Effector CD8-positive, alpha-beta T cell (primary cell): ENCODE measurements at places on chromosomes 2 and 18.

DNA sequence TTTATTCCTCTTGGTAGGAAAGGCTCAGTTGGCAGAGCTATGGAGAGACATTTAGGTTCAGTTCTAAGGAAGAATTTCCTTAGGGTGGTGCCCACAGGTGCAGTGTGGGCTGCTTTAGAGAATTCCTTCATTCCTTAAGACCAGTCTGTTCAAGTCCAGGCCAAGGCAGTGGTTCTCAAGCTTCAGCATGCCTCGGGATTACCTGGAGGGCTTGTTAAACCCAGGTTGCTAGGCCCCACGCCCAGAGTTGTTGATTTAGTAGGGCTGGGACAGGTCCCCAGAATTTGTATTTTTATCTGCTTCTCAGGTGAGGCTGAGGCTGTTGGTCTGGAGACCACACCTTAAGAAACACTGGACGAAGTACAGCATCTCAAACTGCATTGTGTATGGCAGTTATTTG, 68.9 kb downstream of the CERS6 start:
- no peak for DNase-seq

GRCh38 chr2:43738257-43738656, 35.6 kb upstream of the DYNC2LI1 start:
- DNase-seq, result no peak

- DNase-seq, result no peak
Measured at GRCh38 chr2:156748221-156748620, 312.0 kb downstream of the GPD2 start.

GRCh38 chr2:95122197-95122551, 566 bp upstream of the MRPS5 start:
- DNase-seq, result no peak

- DNase-seq, result no peak
Measured at GRCh38 chr18:61334951-61335683, 1.9 kb downstream of the CDH20 start.

GRCh38 chr2:204365811-204366210, 179.5 kb upstream of the PARD3B start:
- no peak for DNase-seq

GRCh38 chr18:10995550-10995949, 153.8 kb downstream of the PIEZO2 start:
- no peak for DNase-seq

GRCh38 chr18:67862069-67862468, 345.5 kb upstream of the DSEL start:
- no peak for DNase-seq

GRCh38 chr18:57631697-57632096, 10.1 kb upstream of the NARS1 start:
- no peak for DNase-seq

DNA sequence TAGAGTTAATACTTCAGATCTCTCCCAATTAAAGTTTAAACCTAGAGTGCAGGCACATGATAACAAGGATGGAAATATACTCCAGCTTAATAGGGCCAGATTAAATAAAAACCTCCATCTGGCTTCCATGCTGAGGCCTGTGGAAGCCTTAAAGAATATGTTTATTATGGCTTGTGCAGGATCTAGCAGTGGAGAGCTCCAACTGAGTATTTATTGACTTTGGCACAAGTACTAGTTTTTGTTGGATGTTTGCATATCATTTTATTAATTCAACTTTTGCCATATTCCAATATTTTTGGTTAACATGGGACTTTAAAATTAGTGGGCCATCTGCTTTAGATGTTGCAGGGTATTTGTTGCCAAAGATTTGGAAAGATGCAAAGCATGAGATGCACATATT, 860.4 kb upstream of the SOX11 start:
- DNase-seq, result no peak

DNA sequence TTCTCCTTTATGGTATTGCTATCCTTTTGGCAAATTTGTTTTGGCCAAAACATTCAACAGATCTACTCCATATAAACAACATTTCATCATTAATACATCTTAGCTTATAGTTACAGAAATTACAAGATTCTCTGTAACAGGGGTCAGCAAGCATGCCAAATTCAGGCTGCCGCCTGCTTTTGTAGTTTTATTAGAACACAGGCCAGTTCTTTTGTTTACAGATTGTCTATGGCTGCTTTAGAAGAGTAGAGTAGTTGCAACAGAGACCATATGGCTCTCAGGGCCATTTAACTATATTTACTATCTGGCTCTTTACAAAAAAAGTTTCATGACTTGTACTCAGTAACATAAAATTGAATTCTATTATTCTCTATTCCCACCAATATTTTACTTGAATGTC, 53.9 kb downstream of the LNPK start:
- DNase-seq, result no peak

GRCh38 chr2:25400576-25401216, 59.0 kb upstream of the DNMT3A start:
- DNase-seq, result no peak

DNA sequence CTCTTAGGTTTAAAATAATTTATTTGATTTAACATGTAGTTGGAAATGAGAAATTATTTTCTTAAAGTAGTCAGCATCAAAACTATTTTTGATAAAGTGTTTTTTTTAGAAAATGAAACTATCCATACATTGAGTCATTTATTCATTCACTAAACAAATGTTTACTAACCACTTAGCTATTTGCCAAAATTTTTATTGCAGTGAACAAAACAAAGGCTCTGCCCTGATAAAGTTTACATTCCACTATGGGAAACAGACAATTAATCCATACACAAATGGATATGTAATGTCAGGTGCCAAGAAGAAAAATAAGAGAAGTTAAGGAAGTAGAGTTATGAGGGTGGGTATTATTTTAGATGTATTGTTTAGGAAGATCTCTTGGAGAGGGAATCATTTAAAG, 19.1 kb upstream of the CCDC178 start:
- no peak for DNase-seq

DNA sequence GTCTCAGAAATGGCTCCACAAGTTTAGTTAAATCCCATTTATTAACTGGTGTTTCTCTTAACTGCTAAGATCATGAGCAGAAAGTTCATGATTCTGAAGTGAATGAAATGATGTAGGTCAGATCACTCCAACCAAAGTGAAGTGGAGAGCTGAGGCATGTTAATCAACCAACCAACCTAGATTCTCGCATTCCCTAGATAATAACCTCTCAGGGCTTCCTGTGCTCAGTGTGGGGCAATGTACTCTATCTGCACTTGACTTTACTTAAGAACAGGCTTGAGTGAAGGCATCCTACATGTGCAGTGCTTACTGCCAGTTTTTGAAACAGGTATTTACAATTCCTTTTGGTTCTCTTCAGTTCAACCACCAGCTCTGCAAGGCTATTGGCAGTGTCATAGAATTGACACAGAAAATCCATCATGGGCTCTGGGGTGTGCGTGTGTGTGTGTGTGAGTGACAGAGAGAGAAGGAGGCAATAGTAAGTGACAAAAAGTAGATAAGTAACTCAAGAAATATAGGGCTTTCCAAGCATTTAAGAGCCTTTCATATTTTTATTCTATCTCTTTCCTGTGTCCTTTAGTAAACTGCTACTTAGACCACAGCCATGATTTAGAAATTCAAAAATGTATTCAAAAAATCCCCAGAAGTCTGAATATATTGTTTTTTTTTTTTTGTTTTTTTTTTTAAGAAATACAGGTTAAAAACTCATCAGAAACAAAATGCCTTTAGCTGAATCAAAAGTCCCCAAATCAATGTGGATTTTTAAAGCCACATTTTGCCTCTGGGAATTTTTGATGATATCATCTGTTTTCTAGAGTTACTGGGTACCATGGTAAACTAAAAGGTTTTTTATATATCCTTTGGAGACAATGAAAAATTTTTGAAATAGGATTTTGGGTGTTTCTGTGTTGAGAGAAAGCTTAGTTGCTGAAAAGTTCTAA, 28.6 kb downstream of the DOCK10 start:
- no peak for DNase-seq

- no peak for DNase-seq
Measured at GRCh38 chr2:165897726-165898125, 55.9 kb downstream of the TTC21B start.

GRCh38 chr2:175640655-175641054, 361.4 kb downstream of the LNPK start:
- DNase-seq, result no peak

DNA sequence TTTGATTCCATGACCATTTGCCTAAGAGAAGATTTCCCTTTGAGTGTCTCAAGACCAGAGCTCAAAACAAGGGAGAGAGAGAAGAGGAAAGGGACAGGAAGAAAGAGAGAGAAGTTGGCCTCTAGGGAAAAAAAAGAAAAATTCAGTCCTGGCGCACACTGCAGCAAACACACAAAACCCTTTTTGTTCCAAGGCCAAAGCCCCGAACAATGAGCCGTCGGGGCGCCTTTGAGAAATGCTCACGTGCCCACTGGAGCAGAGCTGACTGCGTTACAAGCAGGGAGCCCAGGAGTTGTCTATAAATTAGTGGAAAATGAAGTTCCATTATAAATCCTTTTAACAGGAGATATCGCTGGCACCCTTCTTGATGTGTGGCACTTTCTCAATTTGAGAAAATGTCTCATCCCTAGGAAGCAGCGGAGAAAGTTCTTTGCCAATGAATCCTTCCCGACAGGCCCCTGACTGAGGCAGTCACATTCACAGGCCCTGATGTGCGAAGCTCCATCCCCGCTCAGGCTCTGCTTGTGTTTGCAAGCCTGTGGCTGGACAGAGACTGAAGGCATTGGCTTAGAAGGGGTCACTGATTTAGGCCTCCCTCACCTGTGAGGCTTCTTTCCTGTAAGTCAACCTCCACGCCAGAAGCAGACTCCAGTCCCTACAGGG, 32.1 kb upstream of the NCKAP5 start:
- no peak for DNase-seq

GRCh38 chr2:203582468-203582867, 47.4 kb upstream of the RAPH1 start:
- DNase-seq, result no peak

GRCh38 chr2:50645346-50645745, 386.6 kb downstream of the NRXN1 start:
- no peak for DNase-seq

DNA sequence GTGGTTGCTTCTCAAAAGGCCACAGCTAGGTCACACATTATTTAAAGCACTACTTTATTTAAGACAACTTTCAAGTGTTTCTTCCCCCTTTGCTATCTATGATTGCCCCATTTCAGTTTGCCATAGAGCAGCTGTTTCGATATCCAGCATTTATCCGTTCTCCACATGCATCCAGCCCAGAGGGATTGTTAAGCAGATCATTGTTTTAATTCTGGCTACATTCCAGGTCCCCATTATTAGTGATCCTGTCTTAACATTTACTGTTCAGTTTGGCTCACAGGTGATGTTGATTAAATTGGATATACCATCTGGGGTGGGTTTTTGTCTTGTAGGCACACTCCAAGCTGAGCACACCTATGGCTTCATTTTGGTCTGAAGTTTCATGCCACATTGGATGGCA, 638.7 kb downstream of the ZEB2 start:
- no peak for DNase-seq

GRCh38 chr2:157470321-157470720, 26.4 kb upstream of the CYTIP start:
- no peak for DNase-seq

- no peak for DNase-seq
Measured at GRCh38 chr2:113791697-113792590, 35.5 kb upstream of the SLC35F5 start.

DNA sequence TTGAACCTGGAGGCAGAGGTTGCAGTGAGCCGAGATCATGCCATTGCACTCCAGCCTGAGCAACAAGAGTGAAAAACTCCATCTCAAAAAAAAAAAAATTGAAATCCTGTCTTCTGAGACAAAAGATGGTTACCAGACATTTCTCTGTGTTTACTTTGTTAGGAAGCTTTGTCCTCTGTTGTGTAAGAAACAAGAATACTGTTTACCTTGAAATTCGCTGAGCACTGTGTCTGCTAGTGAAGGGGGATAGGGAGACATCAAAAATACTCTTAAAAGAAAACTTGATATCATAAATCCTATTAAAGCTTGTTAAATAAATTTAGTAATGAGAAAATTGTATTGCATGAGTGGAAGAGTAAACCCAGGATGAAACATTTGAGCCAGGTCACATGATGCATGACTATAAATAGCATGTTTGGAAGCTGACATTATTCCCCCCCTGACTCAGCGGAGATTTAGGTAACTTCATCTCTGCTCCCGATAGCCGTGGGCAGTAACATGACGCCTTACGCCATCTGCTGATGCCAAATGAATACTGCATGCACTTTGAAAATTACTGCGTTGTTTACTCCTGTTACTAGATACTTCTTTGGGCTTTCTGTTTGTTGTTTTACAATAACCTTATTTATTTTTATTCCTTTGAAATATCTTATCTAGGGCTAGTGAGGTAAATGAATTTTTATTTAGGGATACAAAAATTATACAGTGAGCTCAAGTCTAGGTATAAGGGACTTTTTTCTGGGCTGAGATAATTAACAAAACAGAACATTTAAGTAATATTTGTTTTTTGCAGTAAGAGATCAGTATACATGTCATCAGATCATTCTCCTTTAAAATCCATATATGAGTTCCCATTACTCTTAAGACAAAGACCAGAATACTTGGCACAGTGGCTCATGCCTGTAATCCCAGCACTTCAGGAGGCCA, 134.9 kb downstream of the MAP3K20 start:
- no peak for DNase-seq

GRCh38 chr2:188085421-188085820, 206.3 kb upstream of the GULP1 start:
- DNase-seq, result no peak

DNA sequence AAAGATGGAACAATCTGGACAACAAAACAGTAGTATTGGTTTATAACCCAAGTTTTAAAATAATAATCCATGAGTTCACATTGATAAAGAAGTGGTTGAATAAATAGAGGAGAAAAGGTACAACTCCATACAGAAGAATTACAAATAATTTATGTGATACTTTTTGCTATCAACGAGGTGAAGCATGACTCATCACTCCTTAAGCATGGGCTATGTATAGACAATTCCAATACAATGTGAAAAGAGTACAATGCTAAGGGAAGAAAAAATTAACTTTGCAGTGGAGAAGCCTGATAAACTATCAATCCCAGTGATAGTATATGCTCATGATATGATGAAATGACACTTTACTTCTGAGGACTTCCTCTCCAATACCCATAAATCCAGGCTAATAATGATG, 312.9 kb downstream of the GULP1 start:
- DNase-seq, result no peak

- DNase-seq, result no peak
Measured at GRCh38 chr18:8513249-8513648, 96.0 kb upstream of the RAB12 start.

GRCh38 chr2:170006587-170007325, 171.2 kb upstream of the MYO3B start:
- DNase-seq, result no peak

- DNase-seq, result no peak
Measured at GRCh38 chr2:229153951-229154350, 117.1 kb downstream of the PID1 start.

DNA sequence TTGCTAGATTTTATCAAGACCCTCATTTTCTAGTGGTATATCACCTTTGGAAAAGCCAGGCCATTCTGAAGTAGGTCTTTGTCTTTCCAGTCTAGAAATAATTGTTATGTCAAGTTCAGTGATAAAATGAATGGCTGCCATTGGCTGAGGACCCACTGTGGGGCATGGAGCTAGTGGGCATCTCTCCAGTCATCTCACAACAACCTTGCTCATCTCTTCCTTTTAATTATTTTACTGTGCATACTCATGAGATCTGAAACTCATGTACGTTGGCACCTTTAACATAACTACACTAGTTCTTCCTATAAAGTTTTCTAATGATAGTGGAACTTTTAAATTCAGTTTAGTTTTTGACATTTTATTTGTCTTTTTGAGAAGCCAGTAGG, 240.9 kb downstream of the SLC8A1 start:
- DNase-seq, result no peak

GRCh38 chr2:113720167-113720566, 36.3 kb downstream of the SLC35F5 start:
- DNase-seq, result no peak

- no peak for DNase-seq
Measured at GRCh38 chr2:236947294-236947693, 138.4 kb upstream of the COPS8 start.
